Substantia nigra (tissue), 51 donors: ENCODE measurements at places on chromosomes 13 and 19.

DNA sequence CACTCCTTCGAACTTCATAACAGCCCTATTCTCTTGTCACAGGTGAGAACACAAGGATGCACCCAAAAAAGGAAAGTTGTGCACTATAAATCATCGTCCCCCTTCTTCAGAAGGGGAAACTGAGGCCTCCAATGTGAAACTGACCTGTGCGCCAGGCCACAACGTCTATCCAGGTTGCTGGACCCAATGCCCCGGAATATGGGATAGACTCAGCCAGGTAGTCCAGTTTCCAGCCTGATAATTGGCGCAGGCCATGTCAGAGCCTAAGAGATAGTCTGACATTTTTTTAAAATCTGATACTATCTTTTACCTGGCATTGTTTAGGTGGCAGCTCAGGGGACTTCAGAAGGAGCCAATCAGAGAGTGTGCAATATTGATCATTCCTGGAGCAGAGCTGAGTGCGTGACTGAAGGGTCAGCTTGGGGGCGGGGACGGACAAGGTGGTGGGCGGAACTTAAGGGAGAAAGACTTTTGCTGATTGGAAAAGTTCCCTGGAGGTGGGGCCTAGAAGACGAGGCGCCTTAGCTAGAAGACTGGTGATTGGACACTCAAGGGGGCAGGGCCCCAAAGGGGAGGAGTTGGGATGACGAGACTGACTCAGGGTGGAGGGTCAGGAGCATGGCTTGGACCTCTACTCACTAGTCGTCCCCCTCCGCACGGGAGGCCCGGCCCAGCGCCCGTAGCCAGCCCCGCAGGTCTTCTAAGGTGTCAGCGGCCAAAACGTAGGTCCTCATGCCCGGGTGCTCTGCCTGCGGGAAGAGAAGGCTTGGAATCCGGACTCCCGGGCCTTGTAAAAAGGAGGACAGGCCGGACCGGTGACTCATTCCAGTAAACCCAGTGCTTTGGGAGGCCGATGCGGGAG, 8.5 kb downstream of the PLEKHA4 start:
- no peak for DNase-seq

DNA sequence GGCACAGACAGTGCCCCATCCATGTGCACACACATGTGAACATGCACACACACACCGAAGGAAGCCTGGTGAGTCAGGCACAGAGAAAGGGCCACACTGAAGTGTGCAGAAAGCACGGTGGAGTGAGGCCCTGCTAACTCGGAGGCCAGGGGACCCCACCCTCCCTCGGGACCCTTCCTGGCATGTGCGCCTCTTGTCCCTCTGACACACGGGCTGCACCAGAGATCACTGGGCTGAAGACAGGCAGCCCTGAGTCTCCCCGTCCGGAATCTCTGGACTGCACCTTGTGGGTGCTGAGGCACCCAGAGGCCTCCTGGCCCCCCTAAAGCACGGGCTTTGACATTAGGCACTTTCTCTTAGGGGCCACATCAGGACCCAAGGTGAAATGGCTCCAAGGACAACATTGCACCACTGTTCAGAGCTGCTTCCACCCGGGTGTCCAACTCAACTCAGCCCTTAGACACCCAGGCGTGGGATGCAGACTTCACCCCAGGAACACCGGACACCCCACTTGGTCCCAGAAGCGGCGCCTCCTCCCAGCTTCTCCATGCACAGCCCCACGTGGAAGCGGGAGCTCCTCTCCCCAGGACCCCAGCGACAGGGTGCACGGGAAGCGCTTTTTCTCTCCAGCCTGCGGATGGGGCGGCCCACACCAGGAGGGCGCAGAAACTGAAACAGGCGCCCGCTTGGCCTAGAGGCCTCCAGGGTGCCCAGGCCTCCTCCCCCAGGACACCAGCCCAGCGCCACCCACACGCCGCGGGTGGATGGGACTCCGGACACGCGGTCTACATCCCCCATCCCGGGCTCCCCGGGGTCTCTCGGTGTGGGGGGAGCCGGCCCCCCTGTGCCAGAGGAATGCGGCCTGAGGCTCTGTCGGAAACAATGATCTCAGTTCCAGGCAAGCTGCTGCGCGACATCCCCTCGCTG, 90.2 kb downstream of the SPACA7 start:
- no peak for DNase-seq

- no peak for DNase-seq
Measured at GRCh38 chr13:45196622-45197021, 4.2 kb downstream of the KCTD4 start.

DNA sequence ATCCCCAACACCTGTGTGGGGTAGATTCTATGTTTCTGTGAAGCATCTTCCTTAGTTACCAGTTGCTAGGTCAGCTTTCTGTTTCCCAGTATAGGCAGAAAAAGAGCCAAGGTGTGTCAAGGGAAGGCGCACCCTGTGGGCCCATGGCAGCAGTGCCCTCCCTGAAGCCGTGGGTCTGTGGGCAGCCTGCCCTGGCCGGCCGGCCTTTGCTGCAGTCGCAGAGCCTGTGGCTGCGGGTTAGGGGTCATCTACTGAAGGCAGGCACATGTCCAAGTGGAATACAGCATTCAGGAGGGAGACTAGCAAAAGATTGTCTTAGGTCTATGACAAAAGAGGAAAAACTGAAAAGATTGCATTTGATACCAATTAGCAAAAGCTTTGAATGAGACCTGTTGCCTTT, 214.0 kb downstream of the IRS2 start:
- no peak for DNase-seq

DNA sequence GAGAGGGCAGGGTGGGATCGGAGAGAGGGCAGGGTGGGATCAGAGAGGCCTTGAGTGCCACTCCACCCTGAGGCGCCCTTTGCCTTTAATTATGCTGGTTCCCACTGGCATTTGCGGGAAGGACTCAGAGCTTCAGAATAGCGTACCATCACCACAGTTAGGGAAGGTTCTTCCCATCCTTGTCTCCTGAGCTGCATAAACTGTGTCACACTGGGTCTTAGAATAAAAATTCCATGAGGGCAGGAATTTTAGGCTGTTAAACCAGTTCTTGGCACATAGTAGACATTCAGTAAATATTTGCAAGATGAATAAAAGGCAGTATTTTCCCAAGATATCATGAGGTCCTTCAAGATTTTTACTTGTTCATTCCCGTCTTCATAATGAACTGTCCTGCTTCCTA, 24.4 kb downstream of the PPP2R1A start:
- DNase-seq, result no peak

DNA sequence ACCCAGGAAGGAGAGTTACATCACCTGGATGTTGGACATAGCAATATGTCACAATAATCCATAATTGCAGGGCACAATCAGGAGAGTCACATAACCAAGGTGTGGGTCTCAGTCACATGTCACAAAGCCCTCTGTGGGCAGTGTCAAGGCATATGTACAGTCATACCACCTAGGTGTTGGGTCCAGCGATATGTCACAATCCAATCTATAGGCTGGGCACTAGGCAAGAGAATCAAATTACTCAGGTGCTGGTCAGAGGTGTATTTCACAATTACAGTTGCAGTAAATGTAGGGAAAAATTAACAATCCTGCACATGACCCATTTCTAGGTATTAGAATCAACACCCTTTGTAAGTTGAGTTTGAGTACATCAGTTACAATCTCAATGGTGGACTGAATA, 126.2 kb upstream of the ZNF91 start:
- DNase-seq, result no peak

DNA sequence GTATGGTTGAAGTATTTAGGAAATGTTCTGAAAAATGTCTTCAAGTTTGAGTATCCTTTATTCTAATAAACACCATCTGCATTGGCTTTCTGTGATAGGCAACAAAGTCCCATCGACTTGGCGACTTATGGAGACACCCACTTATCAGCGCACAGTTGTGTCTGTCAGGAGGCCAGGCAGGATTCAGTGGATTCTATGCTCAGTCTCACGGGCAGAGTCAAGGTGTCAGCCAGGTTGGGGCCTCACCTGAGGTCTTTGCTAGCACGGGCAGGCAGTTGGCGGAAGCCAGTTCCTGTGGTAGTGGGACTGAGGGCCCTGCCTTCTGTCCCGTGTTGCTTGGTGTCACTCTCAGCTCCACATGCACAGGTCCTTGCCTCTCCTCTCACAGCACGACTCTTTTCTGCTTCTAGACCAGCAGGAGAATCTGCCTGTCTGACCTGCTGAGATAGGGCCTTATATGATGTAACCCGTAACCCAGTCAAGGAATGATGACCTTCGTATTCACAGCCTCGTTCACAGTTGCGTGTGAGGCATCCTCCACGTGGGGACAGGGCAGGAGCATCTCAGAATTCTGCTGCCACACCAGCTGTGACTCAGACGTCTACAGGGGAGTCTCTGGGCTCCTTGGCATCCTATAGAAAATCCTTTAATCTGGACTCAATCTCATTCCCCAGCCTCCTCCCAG, 10.0 kb downstream of the CUL4A start:
- no peak for DNase-seq

GRCh38 chr13:44174769-44175425, 198.7 kb upstream of the SERP2 start:
- no peak for DNase-seq

- no peak for DNase-seq
Measured at GRCh38 chr19:55640043-55640576, 692 bp upstream of the ZNF580 start.

DNA sequence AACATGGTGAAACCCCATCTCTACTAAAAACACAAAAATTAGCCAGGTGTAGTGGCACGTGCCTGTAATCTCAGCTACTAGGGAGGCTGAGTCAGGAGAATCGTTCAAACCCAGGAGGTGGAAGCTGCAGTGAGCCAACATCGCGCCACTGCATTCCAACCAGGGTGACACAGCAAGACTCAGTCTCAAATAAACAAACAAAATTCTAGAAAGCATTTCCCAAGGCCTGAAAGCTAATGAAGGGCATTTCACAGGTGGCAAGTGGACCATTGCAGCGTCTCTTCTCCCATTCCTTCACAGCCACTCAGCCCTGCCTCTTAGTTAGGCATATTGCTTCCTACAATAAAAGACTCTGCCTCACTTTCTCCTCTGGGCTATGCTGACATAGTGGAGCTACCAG, 13.5 kb upstream of the RXFP2 start:
- DNase-seq, result no peak
